Stimulated activated CD8-positive, alpha-beta memory T cell treated with anti-CD3 and anti-CD28 coated beads, Interleukin-15, amount 100 ng/mL, for 48 hours (primary cell): ENCODE measurements at places on chromosomes 16 and 17.

GRCh38 chr16:82832821-82833220 lies 206.1 kb downstream of the CDH13 start:
- no peak for DNase-seq

DNA sequence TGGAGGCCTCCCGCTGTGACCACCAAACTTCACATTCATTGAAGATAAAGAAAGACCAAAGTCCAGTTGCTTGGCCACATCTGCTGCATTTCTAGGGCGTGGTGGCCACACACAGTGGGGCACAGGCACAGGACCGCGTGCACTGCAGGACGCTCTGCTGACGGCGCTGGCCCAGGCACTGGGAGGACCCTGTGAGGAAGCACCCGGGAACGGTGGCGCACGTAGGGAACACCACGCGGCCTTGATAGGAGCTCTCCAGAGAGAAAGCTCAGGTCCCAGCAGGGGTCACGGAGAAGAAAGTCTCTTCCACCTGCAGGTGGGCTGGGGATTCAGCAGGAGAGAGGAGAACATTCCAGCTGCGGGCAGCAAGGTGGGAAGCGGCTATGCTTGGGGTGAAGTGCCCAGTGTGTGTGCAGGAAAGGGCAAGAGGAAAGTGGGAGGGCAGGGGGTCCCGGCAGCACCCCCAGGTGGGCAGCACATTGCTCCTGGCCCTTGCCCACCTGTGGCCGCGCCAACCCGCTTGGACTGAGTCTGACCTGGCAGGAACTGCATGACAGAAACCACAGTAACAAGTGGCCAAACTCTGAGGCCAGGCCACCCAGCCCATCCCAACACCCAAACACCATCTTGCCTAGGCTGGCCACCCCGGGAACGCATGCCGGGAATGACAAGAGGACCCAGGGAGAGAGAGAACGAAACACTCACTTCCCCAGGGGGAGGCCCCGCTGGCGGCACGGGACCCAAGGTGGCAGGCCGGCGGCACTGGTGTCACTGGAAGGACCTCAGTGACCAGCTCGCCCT lies 32.8 kb downstream of the TBC1D16 start:
- no peak for DNase-seq

DNA sequence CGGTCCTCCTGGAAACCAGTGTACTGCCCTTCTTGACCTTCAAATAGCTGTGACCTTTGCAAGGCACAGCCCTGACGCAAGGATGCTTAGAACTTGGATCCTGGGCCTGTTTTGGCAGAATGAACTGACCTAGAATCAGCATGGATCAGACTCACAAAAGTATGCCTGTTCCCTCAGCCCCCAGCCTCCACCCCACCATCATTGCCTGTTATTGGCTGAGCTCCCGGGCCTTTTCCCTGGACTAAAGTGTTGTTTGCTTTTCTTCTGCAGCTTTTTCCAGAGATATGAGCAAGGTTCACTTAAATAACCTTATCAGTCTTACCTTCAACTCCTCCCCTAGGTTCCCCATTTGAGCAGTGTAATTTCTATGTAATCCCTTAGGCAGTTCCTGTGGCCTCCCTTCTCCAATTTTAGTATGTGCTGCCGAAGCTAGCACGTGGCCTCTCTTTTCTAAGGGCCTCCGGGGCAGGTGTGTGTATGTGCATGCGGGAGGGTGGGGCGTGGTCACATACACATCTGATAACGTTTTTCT lies 347.4 kb downstream of the MAF start:
- DNase-seq: no peak

DNA sequence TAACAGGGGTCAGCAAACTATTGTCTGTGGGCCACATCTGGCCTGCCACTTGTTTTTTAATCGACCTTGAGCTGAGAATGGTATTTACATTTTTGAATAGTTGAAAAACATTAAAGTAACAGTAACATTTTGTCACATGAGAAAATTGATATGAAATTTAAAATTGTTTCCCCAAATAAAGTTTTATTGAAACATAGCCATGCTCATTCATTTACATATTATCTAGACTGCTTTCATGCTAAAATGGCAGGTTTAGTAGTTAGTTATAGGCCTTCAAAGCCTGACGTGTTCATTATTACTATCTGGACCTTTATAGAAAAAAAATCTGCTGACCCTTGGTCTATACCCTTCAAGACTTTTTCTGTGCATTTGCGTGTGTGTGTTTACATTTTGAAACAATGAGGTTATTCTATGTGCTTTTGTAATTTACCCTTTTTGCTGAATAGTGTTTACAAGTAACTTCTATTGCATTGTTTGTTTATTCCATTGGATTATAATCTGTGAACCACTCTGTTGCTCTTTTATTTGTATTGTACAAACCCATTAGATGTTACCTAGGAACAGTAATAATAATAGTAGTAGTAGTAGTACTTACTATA lies 37.1 kb downstream of the FTO start:
- no peak for DNase-seq

DNA sequence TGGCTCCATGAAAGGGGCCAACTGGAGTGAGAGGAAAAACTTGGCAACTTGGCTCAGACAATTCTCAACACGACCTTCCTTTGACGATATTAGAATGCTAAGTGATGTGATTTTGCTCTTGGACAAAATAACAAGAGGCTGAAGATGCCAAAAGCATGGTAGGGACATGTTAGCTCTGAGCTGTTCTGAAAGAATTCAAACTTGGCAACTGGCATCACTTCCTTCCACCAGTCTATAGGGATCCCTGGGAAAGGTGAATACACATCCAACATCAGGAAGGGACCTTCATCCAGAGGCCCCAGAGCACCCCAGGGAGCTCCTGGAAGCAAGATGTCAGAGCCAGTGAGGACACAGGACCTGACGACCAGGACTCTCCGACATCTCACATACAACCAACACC lies 4.3 kb downstream of the KRT37 start:
- DNase-seq: no peak

- no peak for DNase-seq
Observed at GRCh38 chr17:56028837-56029236, 124.4 kb upstream of the ANKFN1 start.

GRCh38 chr17:13595599-13595899 lies 6.2 kb downstream of the HS3ST3A1 start:
- no peak for DNase-seq

DNA sequence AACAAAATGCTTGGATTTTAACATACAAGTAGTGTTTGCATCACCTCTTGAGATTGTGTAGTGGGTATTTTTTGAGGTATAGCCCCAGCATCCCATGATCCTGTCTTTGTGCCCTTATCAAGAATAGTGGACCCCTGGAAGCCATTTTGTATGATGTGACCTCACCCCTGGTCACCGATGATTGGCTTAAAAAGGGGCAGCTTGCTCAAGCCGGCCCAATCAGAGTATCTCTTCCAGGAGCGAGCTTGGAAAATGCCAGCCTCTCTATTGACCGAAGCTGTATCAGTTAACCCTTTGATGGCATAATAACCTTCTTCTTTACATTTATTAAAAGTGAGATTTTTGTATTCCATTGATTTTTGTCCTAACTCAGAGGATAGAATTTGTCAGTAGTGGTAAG lies 55.5 kb upstream of the FAM20A start:
- DNase-seq: no peak

DNA sequence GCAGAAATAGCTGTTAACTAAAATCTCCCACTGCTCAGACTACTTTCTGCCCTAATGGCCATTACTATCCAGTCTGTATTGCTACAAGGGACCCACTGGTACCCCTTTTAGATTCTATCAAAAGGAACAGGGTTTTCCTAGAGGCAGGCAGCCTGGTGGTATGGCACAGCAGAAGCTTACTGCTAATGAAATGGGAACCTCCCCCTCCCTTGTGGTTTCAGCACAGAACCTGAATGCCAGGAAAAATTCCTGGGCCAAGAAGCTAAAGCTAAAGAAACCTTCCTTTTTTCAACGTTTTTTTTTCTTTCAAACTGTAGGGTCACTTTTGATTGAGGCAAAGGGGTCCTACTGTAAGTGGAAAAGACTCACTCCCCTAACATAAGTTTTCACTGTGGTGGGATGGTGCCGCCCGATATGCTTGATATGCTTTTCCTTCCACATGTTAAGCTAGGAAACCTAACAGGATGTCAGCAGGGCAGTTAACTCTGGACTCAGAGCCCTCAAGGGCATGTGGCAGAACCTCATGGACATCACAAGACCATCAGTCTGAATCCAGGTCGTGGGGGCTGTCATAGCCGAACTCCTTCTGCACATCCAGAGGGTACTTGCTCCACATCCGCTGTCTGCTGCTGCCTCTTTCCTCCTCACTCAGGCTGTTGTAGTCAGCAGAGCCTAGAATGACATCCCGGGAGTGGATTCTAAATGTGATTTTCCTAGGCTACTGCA lies 9.8 kb downstream of the SLC7A6OS start:
- no peak for DNase-seq

DNA sequence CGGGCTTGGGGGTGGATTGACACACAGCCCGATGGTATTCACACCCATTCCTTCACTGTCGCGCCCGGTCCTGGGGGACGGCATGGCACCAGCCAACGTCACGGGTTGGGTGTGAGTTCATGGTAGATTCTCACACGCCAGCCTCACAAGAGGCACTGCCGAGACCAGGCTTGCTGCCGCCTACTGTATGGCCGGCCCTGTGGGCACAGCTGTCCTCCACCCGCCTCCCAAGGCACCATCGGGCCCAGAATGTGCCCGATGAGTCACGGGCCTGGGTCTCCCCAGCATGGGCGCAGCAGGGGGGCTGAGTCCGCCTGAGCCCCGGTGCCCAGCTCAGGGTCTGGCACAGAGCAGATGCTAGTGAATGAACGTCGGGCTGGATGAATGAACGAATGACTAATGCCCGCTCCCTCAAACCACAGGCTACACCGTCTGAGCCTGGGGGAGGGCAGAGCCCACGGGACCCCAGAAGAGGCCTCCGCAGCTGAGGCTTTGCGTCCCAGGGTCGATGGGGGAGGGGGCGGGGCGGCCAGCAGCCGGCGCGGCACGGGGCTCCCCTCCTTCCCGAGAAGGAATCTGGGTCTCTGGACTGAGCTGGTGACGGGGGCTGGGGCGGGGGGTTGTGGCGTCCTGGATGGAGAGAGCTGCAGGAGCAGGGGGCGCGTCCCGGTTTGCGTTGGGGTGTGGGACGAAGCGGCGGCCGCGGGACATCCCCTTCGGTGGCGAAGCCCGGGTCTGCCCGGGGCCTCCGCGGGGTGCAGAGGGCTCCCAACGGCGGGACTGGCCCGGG lies 829 bp downstream of the PITPNM3 start:
- no peak for DNase-seq

- no peak for DNase-seq
Observed at GRCh38 chr17:44942456-44942855, 5.1 kb downstream of the KIF18B start.

DNA sequence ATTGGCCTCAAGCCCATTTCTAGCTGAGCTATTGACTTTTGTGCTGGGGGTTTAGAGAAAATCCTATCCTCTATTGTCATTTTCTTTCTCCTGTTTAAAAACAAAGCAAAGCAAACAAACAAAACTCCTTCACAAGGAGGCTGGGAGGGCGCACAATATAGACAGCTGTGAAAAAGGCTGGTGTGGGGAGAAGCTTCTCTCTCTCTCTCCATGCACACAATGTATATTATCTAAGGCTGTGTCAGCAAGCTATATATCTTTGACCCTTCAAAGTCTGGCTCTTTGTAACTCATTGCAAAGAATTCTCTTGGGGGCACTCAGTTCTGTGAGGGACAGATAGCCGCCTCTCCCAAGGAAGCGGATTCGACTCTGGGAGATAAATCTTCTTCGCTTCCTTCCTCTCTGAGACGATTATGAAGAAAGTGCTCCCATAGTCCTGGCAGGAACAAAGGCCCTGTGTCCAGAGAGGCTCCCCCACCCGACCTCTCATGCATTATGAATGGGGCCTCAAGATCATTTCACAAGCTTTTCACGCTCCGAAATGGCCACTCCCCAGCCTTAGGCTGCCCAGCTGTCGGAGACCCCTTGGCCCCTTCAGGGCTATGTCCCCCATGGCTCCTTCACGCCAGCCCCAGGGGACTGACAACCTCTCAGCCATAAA lies 33.2 kb upstream of the MEAK7 start:
- no peak for DNase-seq

DNA sequence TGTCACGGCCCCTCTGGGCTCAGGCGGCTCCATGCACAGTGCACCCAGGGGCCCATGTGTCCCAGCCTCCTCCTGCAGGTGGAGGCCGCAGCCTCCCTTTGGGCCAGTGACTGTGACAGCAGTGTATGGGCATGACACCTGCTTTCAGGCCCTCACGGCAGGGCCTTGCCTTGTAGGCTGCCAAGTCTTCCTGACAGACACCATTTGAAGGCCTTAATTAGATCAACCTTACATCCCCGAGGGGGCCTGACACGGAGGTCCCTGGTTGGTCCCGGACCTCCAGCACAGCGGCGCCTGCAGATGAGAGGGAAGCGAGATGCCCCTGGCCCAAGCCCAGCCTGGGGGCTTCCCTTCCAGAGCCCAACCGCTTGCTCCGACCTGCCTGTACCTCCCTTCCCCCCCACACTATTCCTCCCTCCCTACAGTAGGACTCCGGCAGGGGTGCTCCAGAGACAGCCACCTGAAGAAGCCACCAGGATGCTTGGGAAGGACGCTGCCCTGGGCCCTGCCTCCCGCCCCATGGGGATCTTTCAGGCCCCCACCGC lies 31.9 kb downstream of the BAIAP2 start:
- no peak for DNase-seq

GRCh38 chr16:82236415-82236814 lies 66.4 kb upstream of the MPHOSPH6 start:
- no peak for DNase-seq

DNA sequence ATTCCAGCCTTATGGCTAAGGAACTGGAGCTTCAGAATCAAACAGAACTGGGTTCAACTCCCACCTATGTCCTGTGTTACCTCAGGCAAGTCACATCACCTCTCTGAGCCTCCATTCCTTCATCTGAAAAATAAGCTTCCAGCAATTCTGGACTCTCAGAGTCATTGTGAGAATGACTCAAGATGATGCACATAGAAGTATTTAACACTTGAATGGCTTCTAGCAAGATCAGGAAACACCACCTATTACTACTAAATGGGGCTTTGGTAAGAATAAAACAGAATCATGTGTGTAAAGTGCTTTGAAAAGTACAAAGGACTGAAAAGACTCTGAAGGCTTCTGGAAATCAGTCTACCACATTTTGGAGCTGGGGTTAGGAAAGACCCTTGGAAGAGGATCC lies 30.8 kb upstream of the CALB2 start:
- no peak for DNase-seq

GRCh38 chr17:34354637-34355036 lies 1.6 kb upstream of the CCL13 start:
- no peak for DNase-seq

DNA sequence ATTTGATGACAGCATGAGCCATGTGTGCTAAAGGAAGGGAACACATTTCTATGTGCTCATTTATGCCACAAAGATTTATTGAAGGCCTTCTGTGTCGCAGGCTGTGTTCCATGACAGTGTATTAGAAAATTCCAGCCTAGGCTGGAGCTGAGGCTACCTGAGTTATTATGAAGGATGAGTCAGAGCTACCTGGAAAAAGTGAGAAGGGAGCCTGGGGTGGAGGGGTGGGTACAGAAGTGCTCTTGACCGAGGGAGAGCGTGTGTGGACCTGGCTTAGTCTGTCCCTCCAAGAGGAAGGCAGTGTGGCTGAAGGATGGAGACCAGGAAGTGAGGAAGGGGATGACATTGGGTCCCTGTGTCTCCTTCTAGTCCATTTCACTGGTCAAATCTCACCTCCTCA lies 98.3 kb downstream of the N4BP1 start:
- no peak for DNase-seq
